Left ventricle myocardium superior (tissue), 1 donor: ENCODE measurements at places on chromosomes 7 and 10. TPM values are rescaled to one million over a fixed set of nuclear protein-coding genes. Genes with fewer than 3 reads are reported as not detected.

DNA sequence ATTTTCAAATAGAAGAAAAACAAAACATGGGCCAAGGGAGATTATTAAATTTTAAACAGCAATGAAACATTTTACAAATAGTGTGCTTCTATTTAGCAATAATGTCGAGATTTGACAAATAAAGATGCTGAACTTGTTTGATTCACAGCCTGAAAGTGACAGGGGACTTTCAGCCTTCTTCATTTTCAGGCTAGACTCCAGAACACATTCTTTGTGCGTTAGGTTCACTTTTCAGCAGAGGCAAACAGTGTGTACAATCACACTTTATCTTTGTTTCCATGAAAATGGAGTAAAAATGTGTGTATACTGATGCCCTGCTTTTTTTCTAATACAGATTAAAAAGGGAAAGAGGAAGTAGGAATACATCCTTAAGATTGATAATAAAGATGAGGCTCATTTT is 35.6 kb downstream of the FAM171A1 start:
- DNase-seq = no peak

GRCh38 chr7:140635816-140636215 is 4.8 kb downstream of the DENND2A start:
- DNase-seq = no peak

DNA sequence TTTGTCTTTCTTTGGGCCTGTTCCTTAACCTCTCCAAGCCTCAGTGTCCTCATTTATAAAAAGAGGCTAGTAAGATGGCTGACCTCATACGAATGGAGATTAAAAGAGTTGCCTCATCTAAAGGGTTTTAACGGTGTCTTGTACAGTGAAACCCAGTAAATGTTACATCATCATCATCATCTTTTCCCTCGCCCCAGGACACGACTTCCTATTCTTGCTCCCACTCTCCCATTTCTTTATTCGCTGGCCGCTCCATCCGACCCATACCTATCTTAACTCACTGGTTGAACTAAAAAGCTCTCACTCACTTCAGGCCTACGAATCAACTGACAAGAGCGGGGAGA is 554 bp downstream of the FRA10AC1 start:
- no peak for DNase-seq

GRCh38 chr7:27992097-27992496 is 188.5 kb downstream of the JAZF1 start:
- no peak for DNase-seq

GRCh38 chr7:24290004-24290641 is 6.1 kb downstream of the NPY start:
- DNase-seq = no peak

DNA sequence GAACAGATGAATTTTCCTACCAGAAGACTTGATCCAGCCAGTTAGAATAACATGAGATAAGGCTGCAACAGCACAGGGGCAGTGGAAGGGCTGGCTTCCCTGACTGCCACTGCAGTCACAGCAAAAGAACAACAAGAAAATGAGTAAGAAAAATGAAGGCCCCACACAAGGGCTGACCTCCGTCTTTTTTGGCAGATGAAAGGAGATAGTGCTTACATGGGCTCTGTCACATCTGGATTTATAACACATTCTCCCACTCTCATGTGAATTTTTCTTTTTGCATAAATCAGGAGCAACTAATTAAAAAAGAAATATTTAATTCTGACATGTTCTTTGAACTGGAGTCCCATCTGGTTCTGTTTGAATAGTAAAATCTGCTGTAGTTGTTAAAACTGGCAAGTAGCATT is 99.6 kb downstream of the NRP1 start:
- no peak for DNase-seq

DNA sequence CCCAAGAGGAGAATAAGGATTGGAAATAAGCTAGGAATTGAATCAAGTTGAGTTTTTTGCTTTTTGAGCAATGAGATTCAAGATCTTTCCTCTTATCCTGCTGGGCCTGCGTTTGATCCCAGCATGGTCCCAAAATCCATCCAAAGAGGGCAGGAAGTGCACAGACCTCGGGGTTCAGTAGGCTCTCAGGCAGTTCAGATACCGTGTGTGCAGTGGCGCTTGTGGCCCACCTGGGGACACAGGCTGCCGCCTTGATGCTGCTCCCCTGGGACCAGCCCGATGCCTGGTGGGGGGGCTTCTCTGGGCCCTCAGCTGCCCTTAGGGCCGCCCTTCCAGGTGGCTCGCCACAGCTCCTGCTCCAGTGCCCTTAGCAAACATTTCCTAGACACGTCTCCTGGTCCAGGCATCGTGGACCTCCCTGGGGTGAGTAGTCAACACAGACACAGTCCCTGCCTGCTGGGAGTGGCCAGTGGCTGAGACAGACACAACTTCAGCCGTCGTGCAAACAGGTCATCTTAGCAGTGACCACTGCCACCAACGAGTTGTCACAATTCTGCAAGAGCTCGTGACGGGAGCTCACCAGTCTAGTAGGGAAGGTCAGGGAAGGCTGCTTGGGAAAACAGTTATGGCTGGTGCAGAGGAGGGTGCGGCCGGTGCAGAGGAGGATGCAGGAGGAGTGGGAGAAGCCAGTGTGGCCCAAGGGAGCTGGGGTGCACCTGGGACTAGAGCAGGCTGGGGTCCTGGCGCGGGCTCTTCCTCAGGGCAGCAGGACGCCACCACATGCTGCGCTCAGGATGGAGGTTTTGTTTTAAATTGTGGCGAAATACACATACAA is 21.7 kb upstream of the JAKMIP3 start:
- no peak for DNase-seq

GRCh38 chr7:138478499-138478908 is 18.4 kb downstream of the TRIM24 start:
- no peak for DNase-seq

- DNase-seq = no peak
Measured at GRCh38 chr7:4707217-4707741, 25.2 kb downstream of the FOXK1 start.

DNA sequence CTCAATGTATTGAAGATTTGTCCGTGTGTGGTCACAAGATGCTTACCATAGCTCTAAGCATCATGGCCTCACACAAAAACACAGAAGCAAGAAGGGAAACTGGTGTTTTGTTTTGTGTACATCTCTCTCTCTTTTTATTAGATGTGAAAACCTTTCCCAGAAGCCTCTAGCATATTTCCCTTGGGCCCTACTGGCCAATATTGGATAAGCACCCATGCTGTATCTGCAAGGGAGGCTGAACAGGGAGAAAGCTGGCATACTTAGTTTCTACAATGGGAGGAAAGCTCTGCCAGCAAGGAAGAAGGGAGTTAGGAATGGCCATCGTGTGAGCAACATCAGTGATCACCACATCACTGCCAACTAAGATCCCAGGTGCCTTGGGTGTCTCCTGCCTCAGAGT is 9.6 kb upstream of the NAMPT start:
- DNase-seq = no peak

DNA sequence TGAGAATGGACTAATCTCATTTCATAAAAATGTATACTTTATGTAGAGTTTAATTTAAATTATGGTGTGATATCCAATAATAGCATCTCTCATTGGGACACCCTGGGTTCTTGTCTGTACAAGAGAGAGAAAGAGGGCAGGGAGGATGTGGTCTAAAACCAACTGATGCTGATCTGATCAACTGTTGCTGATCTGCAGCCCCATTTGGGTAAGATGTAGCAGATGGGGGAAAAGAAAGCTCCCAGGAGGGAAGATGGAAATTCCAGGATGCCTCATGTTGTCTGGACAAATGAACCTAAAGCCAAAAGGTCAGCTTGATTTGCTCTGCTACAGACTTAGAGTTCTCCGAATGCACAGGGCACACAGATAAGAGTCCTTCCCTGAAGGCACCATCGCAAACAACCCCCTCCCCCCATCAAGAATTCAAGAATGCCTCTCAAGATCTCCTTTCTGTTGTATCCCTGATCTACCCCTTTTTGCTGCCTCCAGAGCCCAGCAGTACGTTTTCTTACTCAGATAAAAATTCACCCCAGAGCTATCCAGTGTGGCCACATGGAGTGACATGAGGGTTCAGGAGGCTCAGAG is 171.4 kb upstream of the INHBA start:
- no peak for DNase-seq

DNA sequence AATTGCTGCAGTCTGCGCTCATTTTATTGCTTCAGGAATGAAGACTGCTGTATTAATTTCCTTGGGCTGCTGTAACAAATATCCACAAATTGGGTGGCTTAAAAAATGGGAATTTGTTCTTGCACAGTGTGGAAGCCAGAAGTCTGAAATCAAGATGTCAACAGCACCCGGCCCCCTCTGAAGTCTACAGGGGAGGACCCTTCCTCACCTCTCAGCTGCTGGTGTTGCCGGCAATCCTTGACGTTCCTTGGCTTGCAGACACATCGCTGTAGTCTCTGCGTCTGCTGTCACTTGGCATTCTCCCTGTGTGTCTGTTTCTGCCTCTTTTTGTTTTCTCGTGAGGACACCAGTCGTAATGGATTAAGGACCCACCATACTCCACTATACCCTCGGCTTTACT is 166.2 kb downstream of the PTPN20 start:
- DNase-seq = no peak

DNA sequence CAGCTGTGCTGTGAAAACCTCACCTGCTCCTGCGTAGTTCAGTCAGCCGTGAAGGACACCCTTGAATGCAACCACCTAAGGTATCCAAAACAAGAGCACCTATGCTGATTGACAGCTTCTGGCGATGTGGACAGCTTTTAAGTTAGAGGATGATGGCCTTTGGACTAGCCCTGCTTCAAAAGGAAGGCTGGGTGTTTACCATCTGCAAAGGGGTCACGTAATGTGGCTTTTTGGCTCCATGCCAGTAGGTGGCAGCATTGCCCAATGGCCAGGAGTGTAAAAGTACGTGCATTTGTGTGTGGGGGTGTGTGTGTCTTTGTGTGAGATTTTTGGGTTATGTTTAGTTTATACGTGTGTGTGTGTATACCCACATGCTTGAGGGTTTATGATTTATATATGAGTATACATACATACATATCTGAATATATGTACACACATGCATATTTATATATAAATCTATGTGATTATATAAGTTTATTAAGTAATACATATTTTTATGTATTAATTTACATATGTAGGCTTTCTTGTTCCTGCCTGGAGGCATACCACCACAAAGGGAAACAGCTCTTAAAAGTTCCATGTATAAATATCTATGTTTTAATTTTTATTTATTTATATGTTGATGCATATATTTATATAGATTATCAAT is 236.3 kb upstream of the ANKRD30A start:
- DNase-seq = no peak

DNA sequence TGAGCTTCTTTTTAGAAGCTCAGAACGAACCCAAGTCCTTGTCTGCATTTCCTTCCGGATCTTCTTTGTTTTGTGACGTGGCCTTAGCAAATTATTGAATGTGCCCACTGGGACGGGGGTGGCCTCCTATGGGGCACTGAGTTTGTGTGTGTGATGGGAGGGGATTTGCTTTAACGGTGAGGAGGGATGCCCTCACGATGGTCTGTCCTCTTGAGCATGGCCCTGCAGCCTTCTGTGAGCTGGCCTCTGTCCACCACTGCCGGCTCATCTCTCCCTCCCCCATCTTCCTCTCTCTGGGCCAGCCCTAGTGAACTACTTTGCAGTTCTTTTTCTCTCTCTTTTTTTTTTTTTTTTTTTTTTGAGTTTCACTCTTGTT is 62.9 kb upstream of the MKRN1 start:
- DNase-seq = peak; percentile 67

GRCh38 chr10:7969623-7970022 is 84.9 kb upstream of the GATA3 start:
- DNase-seq = no peak

DNA sequence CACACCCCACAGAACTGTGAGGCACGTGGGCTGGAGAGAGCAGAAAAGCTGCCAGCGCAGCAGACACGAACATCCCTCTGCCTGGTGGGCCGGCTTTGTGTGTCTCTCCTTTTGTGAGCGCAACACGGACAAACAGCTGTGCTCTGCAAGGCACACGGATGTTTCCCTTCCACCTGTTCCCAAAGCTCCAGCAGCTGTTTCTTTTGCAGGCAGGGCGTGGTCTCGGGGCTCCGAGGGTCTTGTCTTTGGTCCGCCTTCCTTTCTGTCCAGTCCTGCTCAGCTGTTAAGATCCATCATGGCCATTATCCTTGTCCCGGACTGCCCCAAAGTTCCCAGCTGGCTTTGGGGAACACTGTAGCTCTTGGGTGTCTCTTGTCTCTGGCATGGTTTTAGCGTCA is 32.7 kb upstream of the SH2B2 start:
- no peak for DNase-seq

GRCh38 chr10:112159469-112159868 is 24.1 kb downstream of the GPAM start:
- DNase-seq = no peak

DNA sequence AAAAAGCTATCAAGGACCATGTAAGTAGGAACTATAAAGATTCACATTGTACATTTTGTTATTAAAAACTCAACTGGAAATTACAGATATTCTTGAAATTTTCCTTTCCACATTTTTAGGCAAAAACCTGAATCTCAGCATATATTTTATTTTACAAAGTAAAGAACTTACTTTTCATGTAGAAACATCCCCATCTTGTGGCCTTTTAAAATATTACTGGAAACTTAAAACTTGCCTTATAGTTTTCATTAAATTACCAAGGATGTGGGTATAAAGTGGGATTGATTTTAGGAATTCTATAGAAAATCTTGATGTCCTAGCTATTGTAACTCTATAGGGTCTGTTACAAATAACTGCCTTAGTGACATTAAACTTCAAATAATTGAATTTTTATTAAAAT is 10.6 kb downstream of the DBF4 start:
- DNase-seq = no peak

MSS51 gene
- 2.9 TPM for total RNA-seq

HOXA2 gene
- 0.12 TPM for total RNA-seq

MSMB gene
- total RNA-seq = not detected

FGL2 gene
- total RNA-seq = 11.9 TPM

UNCX gene
- total RNA-seq = not detected

CACNB2 gene
- total RNA-seq = 55.9 TPM

SSBP1 gene
- 98.4 TPM for total RNA-seq

PLEKHS1 gene
- total RNA-seq = not detected

NUDT1 gene
- total RNA-seq = 13.2 TPM

CREB5 gene
- total RNA-seq = 4.5 TPM

ANKRD16 gene
- 3.8 TPM for total RNA-seq

TAS2R41 gene
- total RNA-seq = not detected

NPM3 gene
- total RNA-seq = 8.4 TPM

TRIM50 gene
- total RNA-seq = 0.30 TPM

TRIM73 gene
- 1.3 TPM for total RNA-seq

FAM237B gene
- total RNA-seq = not detected

LDB1 gene
- 70.7 TPM for total RNA-seq

FAM241B gene
- total RNA-seq = 2.8 TPM

SPDYE18 gene
- 0.40 TPM for total RNA-seq

NKX6-2 gene
- total RNA-seq = not detected

ST8SIA6 gene
- 7.4 TPM for total RNA-seq

RTKN2 gene
- total RNA-seq = not detected

SEPTIN14 gene
- not detected for total RNA-seq

CCDC7 gene
- total RNA-seq = 16.7 TPM

SPDYE8 gene
- not detected for total RNA-seq
